Daoy (cell line): ENCODE measurements at places on chromosomes 12 and 14. TPM values are rescaled to one million over a fixed set of nuclear protein-coding genes. Genes with fewer than 3 reads are reported as not detected.

The ARHGAP9 gene
- 0.51 TPM in 1 of 2 replicates, not detected in the other for total RNA-seq

The PROX2 gene
- not detected in 2 replicates for total RNA-seq

The MYF6 gene
- total RNA-seq, result not detected in 2 replicates

The MSRB3 gene
- total RNA-seq, result 22.0 and 25.3 TPM in 2 replicates

DNA sequence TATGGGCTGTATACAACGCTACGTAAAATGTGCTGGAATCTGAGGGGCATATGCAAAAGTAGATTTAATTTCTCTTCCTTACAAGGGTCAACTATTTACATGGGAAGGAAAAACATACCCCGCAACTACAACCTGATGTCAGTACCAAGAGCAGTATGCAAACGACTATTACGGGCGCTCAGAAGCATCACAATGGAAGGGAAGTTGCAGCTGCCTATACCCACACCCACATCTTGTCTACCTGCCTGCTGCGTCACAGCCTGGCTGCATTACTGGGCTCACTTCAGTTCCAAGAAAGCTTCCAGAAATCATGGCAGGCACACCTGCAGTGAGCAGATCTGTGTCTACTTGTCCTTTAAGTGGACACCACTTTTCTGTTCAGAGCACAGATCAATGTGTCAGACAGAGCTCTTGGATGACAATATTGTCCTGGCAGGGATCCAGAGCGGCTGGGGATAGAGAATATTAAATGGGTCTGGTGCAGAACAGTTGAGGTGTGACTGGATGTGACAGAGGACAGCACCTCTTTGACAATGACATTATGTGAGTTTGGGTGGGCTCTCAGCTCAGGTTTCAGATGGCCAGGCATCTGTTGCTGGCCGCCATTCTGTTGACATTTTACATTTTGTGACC, 41.5 kb upstream of the GNG2 start:
- DNase-seq, result no peak

DNA sequence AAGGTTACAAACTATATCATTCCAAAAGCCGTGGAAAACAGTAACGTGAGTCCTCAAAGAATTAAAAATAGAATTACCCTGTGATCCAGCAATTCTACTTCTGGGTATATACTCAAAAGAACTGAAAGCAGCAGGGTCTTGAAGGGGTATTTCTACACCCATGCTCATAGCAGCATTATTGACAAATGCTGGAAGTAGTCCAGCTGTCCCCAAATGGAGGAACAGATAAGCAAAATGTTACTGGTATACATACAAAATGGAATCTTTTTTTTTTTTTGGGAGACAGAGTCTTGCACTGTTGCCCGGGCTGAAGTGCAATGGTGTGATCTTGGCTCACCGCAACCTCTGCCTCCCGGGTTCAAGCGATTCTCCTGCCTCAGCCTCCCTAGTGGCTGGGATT, 32.9 kb downstream of the ADIPOR2 start:
- no peak for DNase-seq

DNA sequence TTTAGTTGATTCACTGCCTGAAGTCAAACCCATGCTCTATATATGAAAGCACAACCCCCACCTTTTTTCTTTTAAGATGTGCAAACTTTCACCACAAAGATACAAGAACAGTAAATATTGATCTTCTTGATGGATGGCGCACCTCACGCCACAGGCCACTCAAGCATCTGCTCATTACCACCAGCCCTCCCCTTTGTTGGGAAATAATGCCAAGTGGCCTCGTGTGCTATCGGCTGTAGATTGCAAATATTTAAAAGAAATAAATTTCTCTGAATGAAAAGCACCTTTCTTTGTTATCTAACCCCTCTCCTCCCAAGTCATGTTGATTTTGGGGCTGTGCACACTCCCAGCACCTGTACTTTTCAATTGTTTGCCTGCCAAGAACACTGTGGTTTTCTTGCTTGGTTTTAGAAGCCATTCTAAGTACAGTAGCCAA, 122.7 kb downstream of the C12orf42 start:
- no peak for DNase-seq

- no peak for DNase-seq
Measured at GRCh38 chr12:69433653-69434052, 36.5 kb upstream of the FRS2 start.

DNA sequence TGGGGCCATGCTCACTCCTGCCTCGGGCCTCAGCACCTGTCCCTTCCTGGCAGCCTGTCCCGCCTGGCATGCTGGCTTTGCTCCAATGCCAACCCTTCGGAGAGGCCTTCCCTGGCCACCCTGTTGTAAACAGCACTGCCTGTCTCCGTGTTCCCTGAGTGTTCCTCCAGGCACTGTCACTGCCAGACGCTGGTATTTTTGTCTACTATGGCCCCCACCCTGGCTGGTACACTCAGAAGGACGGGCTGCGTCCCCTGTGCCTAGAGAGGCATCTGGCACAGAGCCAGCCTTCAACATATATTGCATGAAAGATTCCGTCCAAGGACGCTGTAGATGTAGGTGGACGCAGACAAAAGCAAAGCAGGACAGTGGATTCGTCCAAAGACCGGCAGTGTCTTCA, 2.7 kb upstream of the ASPG start:
- DNase-seq, result no peak

DNA sequence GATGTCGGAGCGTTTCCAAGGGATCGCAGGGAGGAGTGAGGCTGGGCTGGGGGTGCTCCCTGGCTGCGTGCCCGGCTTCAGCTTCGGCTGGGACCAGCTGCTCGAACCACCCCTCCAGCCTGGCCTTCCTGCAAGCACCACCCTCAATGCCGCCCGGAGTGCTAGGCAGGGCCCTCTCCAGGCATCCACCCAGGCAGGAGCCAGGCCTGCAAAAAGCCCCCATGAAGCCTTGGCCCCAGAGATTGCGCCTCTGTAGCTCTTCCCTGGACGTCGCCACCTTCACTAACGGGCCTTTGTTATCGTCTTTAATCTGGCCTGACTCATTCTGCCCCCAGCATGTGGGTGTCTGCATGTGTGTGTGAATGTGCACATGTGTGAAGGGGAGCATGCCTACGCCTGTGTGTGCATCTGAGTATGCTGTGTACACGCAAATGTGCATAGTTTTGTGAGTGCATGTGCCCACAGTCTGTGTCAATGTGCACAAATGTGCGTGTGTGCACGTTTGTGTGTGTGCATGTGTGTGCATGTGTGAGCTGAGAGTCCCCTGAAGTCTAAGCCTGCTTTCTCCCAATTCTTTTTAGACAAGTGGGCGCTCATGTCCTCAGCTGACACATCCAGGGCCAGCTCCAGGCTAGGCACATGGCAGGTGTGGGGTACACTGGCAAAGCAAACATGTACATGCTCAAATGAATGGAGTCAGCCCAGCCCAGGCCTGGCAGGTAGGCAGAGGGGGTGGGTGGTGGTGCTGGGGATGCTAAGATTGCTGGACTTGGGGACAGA, 195.4 kb upstream of the C14orf180 start:
- peak; percentile 29 for DNase-seq

DNA sequence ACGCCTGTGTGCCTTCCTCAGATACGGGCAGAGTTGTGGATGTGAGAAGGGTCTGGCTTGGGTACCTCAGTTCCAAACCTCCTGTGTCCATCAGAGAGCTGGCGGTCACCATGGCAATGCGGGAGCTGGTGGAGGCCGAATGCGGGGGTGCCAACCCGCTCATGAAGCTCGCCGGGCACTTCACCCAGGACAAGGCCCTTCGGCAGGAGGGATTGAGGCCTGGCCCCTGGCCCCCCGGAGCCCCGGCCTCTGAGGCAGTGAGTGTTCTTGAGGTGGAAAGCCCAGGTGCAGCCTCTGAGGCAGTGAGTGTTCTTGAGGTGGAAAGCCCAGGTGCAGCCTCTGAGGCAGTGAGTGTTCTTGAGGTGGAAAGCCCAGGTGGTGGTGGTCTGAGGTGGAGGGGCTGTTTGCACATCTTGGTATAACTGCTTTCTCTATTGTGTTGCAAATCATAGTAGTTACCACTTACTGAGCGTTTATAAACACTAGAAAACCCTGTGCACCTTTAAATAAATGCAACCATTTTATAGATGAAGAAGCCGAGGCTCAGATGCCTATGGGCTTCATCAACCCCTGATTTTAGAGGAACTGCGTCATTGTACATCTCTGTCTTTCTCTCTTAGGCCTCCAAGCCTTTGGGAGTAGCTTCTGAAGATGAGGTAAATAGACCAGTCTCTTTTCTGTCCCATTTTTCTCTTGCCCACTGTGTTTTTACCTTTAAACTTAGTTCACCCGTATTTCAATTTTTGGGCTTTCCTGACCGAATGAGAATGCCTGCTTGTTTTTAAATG, 976 bp downstream of the PEX5 start:
- peak; percentile 19 for DNase-seq
